ENCODE measurements at places on chromosomes 2 and 18. TPM values are rescaled to one million over a fixed set of nuclear protein-coding genes. Genes with fewer than 3 reads are reported as not detected.
A peak's percentile ranks its signal among the peaks of the same experiment; 100 is the strongest.

DNA sequence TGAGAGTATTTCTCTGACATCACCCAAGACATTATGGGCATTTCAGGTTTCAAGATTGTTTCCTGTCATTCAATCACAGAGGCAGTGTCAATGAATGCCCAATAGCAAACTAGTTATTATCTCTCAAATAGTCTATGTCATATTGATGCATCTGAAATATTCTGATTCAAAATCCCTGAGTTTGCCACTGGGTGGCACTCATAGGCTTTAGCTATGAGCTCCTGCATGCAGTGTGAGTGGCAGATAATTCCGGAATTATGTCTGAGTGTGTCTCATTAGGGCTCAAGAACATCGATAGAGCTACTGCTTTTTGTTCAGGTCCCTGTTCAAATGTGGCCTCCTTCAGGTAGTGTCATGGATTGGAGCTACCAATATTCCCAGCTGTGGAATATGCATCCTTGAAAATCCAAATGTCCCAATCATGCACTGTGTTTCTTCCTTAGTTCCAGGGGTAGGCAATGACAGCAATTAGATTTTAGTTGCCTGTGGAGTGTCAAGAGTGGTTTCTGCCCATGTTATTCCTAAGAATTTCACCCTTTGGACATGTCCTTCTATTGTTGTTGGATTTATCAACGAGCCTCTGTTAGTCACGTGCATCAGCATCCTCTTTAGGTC, 7.8 kb upstream of the OR6B3 start:
- no peak overlapping the region for H3K27ac ChIP-seq
- H3K4me1 ChIP-seq, result no peaks in the 10 kb centered on the region
- peaks cover 3% of the 10 kb centered on the region for H3K27me3 ChIP-seq
- no peak for DNase-seq

- DNase-seq, result peak; percentile 36
- H3K36me3 ChIP-seq, result no peaks in the 10 kb centered on the region
- H3K4me3 ChIP-seq, result no peak overlapping the region
- H3K27ac ChIP-seq, result no peak overlapping the region
- H3K27me3 ChIP-seq, result no peaks in the 10 kb centered on the region
Observed at GRCh38 chr2:148162871-148163270, 142.0 kb downstream of the MBD5 start.

GRCh38 chr2:217944923-217945322, 57.9 kb downstream of the TNS1 start:
- DNase-seq, result peak; percentile 0
- no peaks in the 10 kb centered on the region for H3K36me3 ChIP-seq
- peaks cover 43% of the 10 kb centered on the region for H3K4me1 ChIP-seq
- no peak overlapping the region for H3K27ac ChIP-seq

GRCh38 chr2:47724221-47724981, 58.5 kb upstream of the MSH6 start:
- no peak for DNase-seq
- no peak overlapping the region for H3K4me3 ChIP-seq
- H3K36me3 ChIP-seq, result no peaks in the 10 kb centered on the region
- no peaks in the 10 kb centered on the region for H3K27me3 ChIP-seq
- H3K4me1 ChIP-seq, result no peaks in the 10 kb centered on the region

GRCh38 chr18:25921677-25922421, 168.6 kb downstream of the SS18 start:
- H3K36me3 ChIP-seq, result no peaks in the 10 kb centered on the region
- no peaks in the 10 kb centered on the region for H3K27me3 ChIP-seq
- DNase-seq, result peak; percentile 45
- no peak overlapping the region for H3K27ac ChIP-seq

- no peak for DNase-seq
- no peak overlapping the region for H3K27ac ChIP-seq
- no peak overlapping the region for H3K4me3 ChIP-seq
- no peaks in the 10 kb centered on the region for H3K36me3 ChIP-seq
- H3K27me3 ChIP-seq, result no peaks in the 10 kb centered on the region
Observed at GRCh38 chr2:141814150-141814549, 316.7 kb downstream of the LRP1B start.

DNA sequence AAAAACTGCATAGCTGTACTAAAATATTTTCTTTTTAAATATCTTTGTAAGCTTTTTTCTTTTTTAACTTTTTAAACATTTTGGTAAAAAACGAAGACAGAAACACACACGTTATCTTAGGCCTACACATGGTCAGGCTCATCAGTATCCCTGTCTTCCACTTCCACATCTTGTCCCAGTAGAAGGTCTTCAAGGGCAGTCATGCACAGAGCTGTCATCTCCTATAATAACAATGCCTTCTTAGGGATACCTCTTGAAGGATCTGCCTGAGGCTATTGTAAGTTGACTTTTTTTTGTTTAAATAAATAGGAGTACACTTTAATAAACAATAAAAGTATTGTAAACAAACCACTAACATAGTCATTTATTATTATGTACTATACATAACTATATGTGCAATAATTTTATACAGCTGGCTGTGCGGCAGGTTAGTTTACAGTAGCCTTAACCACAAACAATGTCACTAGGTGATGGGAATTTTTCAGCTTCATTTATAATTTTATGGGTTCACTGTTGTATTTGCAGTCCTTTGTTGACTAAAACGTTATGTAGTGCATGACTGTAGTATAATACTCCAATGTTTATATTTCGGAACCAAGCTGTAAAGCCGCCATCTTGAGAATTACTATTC, 124.4 kb downstream of the MAP4K4 start:
- no peaks in the 10 kb centered on the region for H3K27me3 ChIP-seq
- peak overlapping the region; percentile 87 for H3K27ac ChIP-seq
- no peak for DNase-seq
- H3K36me3 ChIP-seq, result peaks cover 13% of the 10 kb centered on the region
- H3K4me1 ChIP-seq, result peaks cover 84% of the 10 kb centered on the region
- H3K4me3 ChIP-seq, result no peak overlapping the region

- peaks cover 25% of the 10 kb centered on the region for H3K27me3 ChIP-seq
- no peak overlapping the region for H3K4me3 ChIP-seq
- no peak overlapping the region for H3K27ac ChIP-seq
- no peak for DNase-seq
Observed at GRCh38 chr2:118049140-118049815, 35.4 kb upstream of the CCDC93 start.

DNA sequence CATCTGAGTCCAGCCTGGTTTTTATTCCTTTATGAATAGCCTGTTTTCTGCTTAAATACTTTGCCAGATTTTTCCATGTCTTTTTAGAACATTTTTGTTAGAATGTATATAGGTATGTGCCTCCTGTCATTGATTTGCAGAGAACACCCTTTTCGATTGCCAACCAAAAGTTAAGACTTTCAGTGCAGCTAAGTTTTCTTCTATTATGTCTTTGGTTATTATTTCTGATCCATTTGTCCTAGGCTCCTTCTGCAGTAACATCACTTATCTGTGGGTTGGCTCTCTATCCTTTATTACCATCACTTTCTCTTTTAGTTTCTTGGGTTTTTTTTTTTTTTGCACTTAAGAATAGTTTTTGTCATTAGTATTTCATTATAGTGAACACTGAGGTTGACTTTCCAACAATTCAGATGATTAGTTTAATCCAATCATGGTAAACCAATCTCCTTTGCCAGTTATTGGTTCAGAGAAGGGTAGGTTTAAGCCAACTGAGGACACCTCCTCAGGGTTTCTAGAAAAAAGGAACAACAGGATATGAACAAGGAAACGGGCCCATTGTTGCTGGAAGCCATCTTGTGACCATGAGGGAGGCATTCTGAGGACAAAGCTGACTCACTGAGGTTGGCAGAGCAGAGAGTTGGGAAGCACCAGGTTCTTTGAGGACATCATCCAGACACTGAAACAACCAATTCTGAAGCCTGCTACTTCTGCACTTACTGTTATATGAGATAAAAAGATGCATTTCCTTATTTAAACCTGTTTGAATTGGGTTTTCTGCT, 37.9 kb upstream of the GBX2 start:
- H3K36me3 ChIP-seq, result no peaks in the 10 kb centered on the region
- no peak for DNase-seq
- no peak overlapping the region for H3K27ac ChIP-seq
- H3K27me3 ChIP-seq, result no peaks in the 10 kb centered on the region
- no peak overlapping the region for H3K4me3 ChIP-seq
- no peaks in the 10 kb centered on the region for H3K4me1 ChIP-seq

DNA sequence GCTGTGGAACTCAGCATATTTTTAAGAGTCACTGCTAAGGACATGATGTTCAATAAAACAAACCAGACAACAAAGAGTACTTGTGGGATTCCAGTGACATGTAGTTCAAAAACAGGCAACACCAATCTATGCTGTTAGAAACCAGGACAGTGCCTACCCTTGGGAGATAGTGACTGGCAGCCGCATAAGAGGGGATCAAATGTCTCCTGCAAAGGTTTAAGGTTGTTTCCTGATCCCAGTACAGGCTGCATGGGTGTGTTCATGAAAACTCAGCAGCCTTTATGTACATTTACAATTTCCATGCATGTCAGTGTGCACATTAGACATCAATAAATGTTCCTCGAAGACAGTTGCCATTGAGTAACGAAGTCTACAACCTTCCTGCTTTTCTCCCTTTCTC, 183.8 kb downstream of the PID1 start:
- H3K4me3 ChIP-seq, result no peak overlapping the region
- H3K36me3 ChIP-seq, result no peaks in the 10 kb centered on the region

GRCh38 chr2:157056200-157056676, 201.3 kb upstream of the GALNT5 start:
- no peaks in the 10 kb centered on the region for H3K27me3 ChIP-seq

- no peak for DNase-seq
- H3K36me3 ChIP-seq, result no peaks in the 10 kb centered on the region
- no peaks in the 10 kb centered on the region for H3K27me3 ChIP-seq
- H3K4me3 ChIP-seq, result no peak overlapping the region
- no peak overlapping the region for H3K27ac ChIP-seq
Observed at GRCh38 chr2:159035790-159036411, 67.5 kb downstream of the TANC1 start.

DNA sequence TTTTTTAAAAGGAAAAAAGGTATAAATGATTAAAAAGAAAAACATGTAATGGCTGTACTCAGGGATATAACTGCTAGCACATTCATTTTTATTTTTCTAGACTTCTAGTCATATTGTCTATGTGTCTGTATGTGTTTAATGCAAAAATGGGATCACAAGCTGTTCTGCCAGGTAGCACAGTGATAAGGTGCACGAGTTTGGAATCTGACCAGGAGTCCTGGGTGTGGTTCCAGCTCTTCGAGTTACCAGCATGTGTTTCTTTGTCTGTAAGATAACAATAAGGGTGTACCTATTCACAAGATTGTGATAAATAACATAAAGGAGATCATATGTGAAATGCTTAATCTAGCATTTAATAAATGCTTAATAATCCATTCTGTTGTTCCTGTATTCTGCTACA, 145.3 kb downstream of the PKP4 start:
- H3K27me3 ChIP-seq, result no peaks in the 10 kb centered on the region
- peaks cover 11% of the 10 kb centered on the region for H3K36me3 ChIP-seq
- peaks cover 29% of the 10 kb centered on the region for H3K4me1 ChIP-seq

DNA sequence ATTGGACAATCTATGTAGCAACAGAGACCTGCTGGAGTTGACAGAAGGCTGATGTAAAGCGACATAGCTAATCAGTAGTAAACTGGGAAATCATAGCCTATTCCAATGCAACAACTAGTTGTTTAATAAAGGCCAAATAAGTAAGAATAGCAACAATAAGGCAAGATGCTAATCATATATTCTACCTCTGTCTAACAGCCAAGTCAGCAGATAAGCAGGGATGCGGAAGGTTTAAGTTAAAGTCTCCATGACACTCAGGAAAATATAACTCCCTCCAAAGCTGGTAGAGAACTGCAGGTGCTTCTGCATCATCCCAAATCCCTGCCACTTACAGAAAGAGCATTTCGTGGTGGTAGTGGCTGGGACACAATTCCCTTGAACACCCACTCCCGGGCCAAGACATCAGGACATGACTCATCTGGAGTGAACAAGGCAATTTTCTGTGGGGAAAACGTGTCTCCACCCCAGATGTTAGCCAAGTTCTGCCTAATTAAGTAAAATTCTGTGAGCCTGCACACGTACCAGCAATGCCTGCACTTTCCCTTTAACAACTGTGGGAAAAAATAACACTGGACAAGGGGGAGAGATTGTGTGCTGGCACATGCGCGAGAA, 413.6 kb upstream of the ID2 start:
- H3K36me3 ChIP-seq, result no peaks in the 10 kb centered on the region
- H3K27ac ChIP-seq, result no peak overlapping the region
- H3K4me1 ChIP-seq, result no peaks in the 10 kb centered on the region
- no peak overlapping the region for H3K4me3 ChIP-seq

- H3K27ac ChIP-seq, result no peak overlapping the region
- H3K4me1 ChIP-seq, result no peaks in the 10 kb centered on the region
- no peak overlapping the region for H3K4me3 ChIP-seq
- no peaks in the 10 kb centered on the region for H3K27me3 ChIP-seq
Observed at GRCh38 chr2:53600815-53601214, 166.8 kb upstream of the CHAC2 start.

DNA sequence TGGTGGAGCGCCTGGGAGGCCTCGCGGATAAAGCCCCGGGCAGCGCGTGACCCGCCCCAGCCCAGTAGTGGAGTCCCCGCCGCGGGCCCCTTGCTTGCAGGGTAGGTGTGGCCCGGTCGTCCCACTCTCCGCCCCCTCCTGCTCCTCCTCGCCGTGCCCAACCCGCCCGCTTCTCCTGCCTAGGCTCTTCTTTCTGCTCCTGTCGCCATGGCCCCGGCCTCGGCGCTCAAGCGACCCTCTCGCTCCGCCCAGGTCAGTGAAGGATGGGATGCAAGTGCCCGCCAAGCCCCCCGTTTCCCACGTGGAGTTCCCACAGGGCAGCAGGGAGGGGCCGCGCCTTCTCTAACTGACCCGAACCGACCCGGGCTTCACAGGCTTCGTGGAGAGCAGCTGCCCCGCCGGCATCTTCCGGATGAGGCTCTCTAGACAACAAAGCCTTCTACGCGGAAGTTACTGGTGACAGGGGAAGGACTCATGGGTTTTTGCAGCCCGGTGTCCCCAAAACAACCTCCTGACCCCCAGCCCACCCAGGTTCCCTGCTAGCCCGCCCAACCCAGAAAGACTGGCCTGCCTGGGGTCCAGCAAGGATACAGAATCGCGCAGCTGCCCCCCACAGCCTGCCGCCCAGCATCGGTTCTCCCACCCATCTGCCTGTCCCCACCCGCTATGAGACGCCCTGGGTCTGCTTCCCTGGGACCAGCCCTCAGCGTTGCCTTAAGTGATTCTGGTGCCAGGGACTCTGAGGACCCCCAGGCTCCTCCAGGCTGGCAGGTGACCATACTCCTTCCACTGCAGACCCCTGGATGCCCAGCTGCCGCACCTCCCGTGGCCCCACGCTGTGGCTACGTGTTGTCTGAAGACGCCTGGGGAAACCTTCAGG, 32.8 kb downstream of the TTC32 start:
- peaks cover 6% of the 10 kb centered on the region for H3K4me1 ChIP-seq
- DNase-seq, result no peak
- no peaks in the 10 kb centered on the region for H3K36me3 ChIP-seq

- H3K27ac ChIP-seq, result no peak overlapping the region
- DNase-seq, result no peak
- H3K4me1 ChIP-seq, result no peaks in the 10 kb centered on the region
- peaks cover 14% of the 10 kb centered on the region for H3K36me3 ChIP-seq
- H3K4me3 ChIP-seq, result no peak overlapping the region
Observed at GRCh38 chr2:238082827-238083226, 17.3 kb upstream of the ESPNL start.

- H3K4me1 ChIP-seq, result no peaks in the 10 kb centered on the region
- H3K36me3 ChIP-seq, result no peaks in the 10 kb centered on the region
- no peak for DNase-seq
- H3K27ac ChIP-seq, result no peak overlapping the region
- no peak overlapping the region for H3K4me3 ChIP-seq
Observed at GRCh38 chr2:143994961-143995360, 525.0 kb downstream of the ZEB2 start.

Gene DCDC2C
- not detected for total RNA-seq

Gene UGT1A5
- not detected for total RNA-seq

Gene EFR3B
- 0.88 TPM for total RNA-seq

Gene CSRNP3
- total RNA-seq, result 2.7 TPM

Gene LINC00305
- not detected for total RNA-seq

Gene HADHA
- 117 TPM for total RNA-seq

Gene SPAST
- total RNA-seq, result 34.2 TPM

Gene VIT
- 31.1 TPM for total RNA-seq

Gene CXCR2
- total RNA-seq, result not detected
